Kidney (tissue), 22 donors: ENCODE measurements at places on chromosomes 12 and 14. TPM values are rescaled to one million over a fixed set of nuclear protein-coding genes. Genes with fewer than 3 reads are reported as not detected.

DNA sequence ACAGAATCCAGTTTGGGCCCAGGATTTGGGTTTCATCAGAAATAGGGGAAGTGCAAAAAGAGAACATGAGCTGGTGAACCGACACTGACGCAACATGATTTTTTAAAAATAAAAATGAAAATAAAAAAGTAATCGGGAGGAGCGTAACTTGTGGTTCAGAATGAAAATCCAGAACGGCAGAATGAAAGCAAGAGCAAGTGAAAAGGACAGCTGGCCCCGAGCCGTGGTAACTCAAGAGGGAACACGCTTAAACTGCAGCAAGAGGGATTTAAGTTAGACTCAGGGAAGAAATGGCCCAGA, 1.6 kb downstream of the SLC6A12 start:
- H3K4me3 ChIP-seq, result peak overlapping the region; percentile 41
- no peaks in the 10 kb centered on the region for H3K36me3 ChIP-seq
- H3K4me1 ChIP-seq, result peaks cover 54% of the 10 kb centered on the region
- peak overlapping the region; percentile 87 for H3K27ac ChIP-seq
- no peaks in the 10 kb centered on the region for H3K27me3 ChIP-seq

Gene LARP4
- 56.1 TPM for total RNA-seq

DNA sequence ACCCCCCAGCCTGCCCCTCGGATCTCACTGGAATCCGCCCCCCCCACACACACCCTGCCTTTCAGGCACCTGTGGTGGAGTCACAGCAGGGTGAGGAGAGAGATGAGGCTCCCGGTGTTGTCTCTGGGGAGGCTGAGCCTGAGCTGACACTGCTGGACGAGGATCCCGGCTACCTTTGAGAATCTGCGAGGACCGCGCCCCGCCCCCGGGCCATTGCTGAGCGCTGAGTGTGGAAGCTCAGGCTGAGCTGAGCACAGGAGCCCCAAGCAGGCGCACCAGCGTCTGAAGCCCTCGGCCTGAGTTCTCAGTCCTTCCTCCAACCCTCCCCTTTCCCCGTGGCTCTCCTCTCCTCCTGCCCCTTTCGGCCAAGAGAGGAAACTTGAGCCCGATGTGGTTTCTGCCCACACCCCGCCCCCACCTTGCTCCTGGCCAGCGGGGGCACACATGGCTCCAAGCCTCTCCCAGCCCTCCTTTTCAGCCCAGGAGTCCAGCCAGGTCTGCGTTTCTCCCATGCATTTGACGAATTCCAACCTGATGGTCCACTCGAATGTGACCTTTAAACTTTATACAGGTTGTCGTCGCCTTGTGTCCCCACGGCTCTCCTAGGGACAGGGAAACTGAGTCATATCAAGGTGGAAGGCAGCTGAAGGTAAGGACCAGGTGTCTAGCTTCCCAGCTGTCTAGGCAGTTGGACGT, at the start of gene NFE2:
Gene NFE2, minus strand, starts transcription at position 284 of the 696 bp plus-strand sequence. CDS start 5,767 bp downstream, outside the sequence.
- no peaks in the 10 kb centered on the region for H3K4me1 ChIP-seq
- H3K27me3 ChIP-seq, result no peaks in the 10 kb centered on the region
- no peak within 1 kb of the TSS for H3K4me3 ChIP-seq
- H3K36me3 ChIP-seq, result no peaks in the 10 kb centered on the region
- no peak within 1 kb of the TSS for H3K27ac ChIP-seq
- peak; percentile 93 for DNase-seq

DNA sequence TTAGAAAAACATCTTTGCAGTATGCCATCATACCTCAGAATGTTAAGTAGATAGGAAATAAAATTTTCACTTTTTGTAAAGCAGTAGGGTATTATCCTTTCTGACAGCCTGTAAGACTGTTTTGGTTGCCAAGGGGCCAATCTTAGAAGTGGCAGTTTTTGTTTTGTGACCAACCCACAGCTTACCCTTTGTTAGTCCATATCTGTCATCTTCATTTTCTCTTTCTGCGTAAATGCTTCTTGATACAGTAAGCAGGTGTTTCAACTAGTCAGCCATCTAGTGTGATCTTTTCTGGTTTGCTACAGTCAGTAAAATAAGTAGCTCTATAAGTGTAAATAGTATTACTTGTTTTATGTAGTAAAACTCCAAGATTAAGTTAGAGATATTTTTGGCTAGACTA, 8.8 kb downstream of the PPM1A start:
- peaks cover 8% of the 10 kb centered on the region for H3K4me1 ChIP-seq
- H3K4me3 ChIP-seq, result no peak overlapping the region
- H3K27ac ChIP-seq, result no peak overlapping the region
- no peak for DNase-seq
- H3K27me3 ChIP-seq, result no peaks in the 10 kb centered on the region

- no peak overlapping the region for H3K27ac ChIP-seq
- no peaks in the 10 kb centered on the region for H3K27me3 ChIP-seq
- no peak overlapping the region for H3K4me3 ChIP-seq
- DNase-seq, result no peak
- H3K4me1 ChIP-seq, result no peaks in the 10 kb centered on the region
- H3K36me3 ChIP-seq, result no peaks in the 10 kb centered on the region
These were observed 1141.3 kb downstream of the BCL11B start for GRCh38 chr14:98130691-98131090.

- no peaks in the 10 kb centered on the region for H3K36me3 ChIP-seq
- no peaks in the 10 kb centered on the region for H3K4me1 ChIP-seq
- no peaks in the 10 kb centered on the region for H3K27me3 ChIP-seq
- H3K27ac ChIP-seq, result no peak overlapping the region
- DNase-seq, result no peak
- no peak overlapping the region for H3K4me3 ChIP-seq
These were observed 73.0 kb downstream of the DNAI7 start for GRCh38 chr12:25121916-25122315.

Gene NEMF
- total RNA-seq, result 79.9 TPM

- no peak for DNase-seq
- H3K4me3 ChIP-seq, result no peak overlapping the region
- H3K36me3 ChIP-seq, result no peaks in the 10 kb centered on the region
- no peak overlapping the region for H3K27ac ChIP-seq
- no peaks in the 10 kb centered on the region for H3K27me3 ChIP-seq
These were observed 262.6 kb downstream of the PCNX1 start for GRCh38 chr14:71169861-71170260.

DNA sequence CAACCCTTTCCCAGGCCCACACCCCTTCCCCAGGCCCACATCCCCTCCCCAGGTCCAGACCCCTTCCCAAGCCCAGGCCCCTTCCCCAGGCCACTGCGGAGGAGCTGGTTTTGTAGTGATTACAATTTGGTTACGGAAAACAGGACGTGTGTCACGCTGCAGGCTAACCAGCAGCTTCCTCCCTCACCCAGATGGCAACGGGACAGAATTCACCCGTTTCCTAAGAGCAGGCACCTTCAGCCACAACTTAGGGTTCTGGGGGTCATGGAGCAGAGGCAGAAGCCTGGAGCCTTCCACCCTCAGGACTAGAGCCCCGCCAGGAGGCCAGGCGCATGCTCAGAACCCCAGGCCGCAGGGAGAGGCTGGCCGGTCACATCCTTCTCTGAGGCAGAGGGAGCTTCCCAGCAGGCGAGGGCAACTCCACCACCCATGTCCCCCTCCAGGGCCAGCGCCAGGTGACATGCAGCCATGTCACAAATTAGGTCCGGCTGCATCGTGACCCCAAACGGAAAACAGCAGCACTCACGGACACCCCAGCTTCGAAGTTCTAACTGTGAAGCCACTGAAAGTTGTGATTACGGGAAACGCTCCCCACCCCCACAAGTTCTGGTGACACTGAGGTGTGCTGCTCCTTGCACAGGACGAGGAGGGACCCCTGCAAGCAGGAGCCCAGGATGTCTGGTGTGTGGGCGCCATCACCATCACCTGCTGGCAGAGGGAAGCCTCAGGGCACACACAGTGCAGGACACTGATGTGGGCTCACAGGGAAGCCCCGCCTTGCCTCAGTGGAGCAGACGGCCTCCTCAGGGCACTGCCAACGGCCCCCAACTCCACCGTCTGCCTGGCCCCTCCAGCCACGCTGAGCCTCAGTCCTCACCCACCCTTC, 7.7 kb downstream of the BRF1 start:
- no peak for DNase-seq
- no peaks in the 10 kb centered on the region for H3K27me3 ChIP-seq
- H3K4me1 ChIP-seq, result no peaks in the 10 kb centered on the region
- no peak overlapping the region for H3K27ac ChIP-seq
- H3K36me3 ChIP-seq, result no peaks in the 10 kb centered on the region

DNA sequence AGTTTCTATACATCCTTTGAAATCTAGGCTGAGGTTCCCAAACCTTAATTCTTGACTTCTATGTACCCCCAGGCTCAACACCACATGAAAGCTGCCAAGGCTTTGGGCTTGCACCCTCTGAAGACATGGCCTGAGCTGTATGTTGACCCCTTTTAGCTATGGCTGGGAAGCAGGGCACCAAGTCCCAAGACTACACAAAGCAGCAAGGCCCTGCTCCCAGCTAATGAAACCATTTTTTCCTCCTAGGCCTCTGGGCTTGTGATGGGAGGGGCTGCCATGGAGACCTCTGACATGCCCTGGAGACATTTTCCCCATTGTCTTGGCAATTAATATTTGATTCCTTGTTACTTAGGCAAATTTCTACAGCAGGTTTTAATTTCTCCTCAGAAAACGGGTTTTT, 207.0 kb downstream of the ADAMTS20 start:
- no peaks in the 10 kb centered on the region for H3K36me3 ChIP-seq
- no peaks in the 10 kb centered on the region for H3K4me1 ChIP-seq
- H3K27ac ChIP-seq, result no peak overlapping the region
- no peak overlapping the region for H3K4me3 ChIP-seq
